D721Med (cell line): ENCODE measurements at places on chromosomes 7 and 10.
A peak's percentile ranks its signal among the peaks of the same experiment; 100 is the strongest.

GRCh38 chr10:17430647-17431355 is 23.6 kb downstream of the ST8SIA6 start:
- no peak for DNase-seq

GRCh38 chr10:131553581-131553980 is 242.1 kb upstream of the TCERG1L start:
- no peak for DNase-seq

DNA sequence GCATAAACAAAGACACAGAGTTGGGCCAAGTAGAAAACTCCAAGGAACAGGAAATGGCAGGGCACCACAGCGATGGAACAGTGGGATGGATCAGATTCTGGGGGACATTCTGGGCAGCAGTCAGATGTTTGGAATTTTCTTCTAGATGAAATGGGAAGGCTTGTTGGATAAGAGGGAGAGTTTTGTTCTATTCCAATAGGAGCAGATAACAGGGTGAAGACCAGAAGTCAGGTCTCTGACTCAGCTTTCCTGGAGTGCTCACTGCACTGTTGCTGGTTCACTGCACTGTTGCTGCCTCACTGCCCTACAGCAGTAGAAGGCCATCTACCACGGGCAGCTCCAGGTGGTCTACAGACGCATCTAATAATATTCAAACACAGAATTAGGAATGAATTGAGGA is 135.6 kb downstream of the ATE1 start:
- no peak for DNase-seq

- no peak for DNase-seq
These were observed 116.2 kb upstream of the LAMB4 start for GRCh38 chr7:108246227-108246837.

- no peak for DNase-seq
These were observed 28.1 kb upstream of the NPVF start for GRCh38 chr7:25256333-25256819.

DNA sequence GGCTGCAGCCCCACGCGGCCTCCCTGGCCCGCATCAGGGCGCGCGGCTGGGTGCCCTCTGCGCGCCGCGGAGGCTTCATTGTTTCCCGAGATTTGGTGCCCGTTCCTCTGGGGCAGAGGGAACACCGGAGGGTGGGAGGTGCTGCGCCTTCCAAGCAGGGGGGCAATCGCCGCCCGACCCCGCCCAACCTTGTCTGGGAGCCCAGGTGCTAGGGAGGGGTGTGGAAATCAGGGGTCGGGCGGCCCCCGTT is 1.0 kb upstream of the NRP1 start:
- peak; percentile 27 for DNase-seq

- no peak for DNase-seq
These were observed 85.1 kb downstream of the KLF6 start for GRCh38 chr10:3699916-3700315.

DNA sequence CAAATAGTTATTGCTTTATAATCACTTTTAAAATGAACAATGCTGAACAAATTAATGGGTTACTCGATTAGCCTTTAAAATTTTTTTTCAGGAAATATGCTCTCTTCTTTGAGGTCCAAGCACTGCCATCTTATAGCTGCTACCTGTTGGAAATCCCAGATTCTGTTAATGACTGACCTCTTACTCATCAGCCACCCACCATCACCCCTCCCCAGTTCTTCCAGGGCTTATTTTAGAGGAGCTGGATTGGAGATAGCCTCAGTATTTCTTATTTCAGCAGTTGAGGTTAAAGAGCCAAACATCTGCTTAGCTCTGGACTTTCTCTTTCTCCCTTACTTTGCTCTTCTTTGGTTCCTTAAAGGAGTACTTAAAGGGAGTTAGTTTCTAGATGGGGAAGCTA is 420.0 kb downstream of the EXOC4 start:
- DNase-seq, result no peak

- DNase-seq, result no peak
These were observed 30.4 kb downstream of the LYZL1 start for GRCh38 chr10:29319205-29319781.

- DNase-seq, result no peak
These were observed 30.0 kb upstream of the PRKAR1B start for GRCh38 chr7:756928-757560.

- DNase-seq, result no peak
These were observed 281.7 kb downstream of the AHR start for GRCh38 chr7:17580141-17580540.

DNA sequence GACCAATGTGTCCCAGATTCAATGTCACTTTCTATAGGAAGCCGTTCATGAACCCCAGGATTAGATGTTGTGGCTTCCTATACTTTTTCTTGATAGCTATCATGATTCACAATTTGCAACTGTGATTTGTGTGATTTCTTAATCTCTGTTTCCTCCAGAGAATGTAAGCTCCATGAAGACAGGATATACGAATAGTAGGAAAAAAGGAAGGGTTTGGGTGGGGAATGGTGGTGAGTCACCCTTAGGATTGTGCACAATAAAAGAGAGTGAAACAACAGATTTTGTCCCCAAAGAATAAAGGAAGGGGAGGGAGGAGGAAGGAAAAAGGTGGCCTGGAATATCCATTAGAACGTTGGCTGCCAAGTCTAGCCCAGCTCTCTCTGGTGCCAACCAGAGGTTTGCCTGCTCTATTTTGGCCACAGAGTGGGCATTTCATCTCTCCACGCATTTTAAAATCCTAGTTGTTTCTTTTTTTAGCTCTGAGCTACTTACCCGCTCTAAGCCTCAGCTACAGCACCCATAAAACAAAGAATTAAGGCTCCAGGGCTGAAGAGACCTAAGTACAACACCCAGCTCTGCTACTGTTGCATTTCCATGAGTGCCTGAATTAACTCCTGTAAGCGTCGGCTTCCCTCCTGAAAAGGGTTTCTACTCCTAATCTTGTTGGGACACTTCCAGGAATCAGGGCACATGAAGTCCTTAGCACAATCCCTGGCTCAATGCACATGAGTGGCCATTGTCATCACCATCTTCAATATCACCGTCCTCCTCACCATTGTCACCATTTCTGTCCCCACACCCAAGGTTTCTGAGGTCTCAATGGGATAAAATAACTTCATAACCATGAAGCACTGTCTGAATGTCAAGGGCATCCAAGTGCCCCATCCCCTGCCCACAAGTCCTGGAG is 3.5 kb downstream of the HK1 start:
- DNase-seq, result no peak

- DNase-seq, result no peak
These were observed 410.3 kb downstream of the TYW1 start for GRCh38 chr7:67406976-67407375.

DNA sequence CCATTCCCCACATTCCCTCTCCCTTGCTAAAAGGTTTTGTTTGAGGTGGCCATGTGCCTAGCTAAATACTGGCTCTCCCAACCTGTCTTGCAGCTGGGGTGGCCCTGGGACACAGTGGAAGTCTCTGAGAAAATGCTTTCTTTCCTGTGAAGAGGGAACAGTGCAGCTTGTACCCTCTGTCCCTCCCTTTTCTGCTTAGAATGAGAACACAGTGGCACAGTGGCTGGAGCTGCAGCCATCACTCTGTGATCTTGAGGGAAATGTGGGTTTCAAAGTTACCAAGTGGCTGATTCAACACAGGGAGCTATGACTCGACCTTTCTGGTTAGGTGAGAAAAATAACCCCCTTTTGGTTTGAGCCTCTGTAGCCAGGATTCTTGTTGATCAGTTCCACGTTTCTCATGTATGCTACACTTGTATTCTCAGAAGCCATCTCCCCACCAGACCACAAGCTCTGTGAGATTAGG is 62.7 kb upstream of the CARD11 start:
- no peak for DNase-seq

DNA sequence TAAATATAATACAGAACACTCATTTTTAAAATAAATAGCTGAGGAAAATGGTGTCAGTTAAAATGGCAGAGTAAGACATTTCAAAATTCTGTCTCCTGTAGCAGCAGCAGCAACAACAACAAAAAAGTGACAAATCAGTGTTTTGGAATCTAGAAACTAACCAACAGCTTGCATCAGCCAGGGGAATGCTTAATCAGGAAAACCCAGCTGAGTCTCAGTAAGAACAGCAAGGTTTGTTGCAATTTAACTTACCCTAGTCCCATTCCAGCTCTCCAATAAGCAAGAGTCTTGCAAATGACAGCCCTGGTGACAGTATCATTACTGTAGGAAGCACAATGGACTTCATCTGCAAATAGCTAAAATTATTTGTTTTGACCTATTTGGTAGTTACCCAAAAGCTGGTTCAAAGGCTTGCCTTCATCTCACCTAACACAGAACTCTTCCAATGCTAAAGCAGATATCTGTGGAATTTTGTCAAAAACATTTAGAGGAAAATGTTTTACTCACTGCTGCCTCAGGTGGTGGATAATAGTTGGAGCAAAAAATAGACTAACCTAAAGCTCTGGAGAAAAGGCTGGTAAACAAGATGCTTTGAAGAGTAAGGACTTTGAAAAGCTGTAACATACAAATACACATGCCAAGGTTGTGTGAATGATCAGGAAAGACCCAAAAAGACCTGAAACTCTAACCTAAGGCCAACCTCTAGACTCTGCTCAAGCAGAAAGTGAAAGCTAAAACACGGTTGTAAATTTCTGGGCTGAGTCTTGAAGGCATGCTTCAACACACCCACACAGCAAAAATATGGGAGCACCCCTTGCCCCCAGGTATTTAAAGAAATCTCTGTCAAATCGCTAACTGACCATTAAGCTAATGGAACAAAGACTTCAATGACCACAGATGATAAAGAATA is 9.9 kb upstream of the ARHGAP22 start:
- DNase-seq, result no peak

DNA sequence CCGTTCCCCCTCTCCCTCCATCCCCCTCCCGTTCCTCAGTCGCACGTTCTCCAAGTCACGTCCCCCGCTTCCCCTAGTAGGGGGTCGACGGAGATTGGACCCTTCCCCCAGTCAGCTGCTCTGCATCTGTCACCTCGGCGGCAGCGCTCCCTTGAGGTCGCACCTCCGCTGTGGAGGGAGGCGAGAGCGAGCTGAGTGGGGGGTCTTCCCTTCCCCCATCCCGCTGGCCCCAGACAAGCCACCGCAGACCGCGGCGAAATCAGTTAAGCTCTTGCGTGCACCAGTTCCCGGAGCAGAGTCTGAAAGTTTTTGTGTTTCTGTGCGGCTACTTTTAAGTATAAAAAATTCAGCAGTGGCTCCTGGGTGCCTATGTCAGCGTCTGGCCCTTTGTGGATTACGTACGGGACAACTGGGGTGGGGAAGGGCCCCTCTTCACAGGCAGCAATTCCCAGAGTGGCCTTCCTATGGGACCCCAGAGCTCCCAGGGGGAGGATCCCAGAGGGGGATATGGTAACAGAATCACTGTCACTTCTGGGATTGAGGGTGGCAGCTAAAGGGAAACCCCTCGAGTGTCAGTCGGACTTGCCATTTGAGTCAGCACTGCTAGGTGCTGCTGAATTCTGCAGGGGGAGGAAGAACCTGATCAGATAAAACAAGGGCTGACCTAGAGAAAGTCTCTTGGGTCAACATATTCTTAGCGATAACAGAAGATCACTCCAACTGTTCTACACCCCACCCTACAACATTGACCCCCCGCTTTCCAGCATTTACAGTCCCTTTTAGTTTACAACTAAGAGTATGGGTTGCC is 12.5 kb upstream of the DDIT4 start:
- peak; percentile 87 for DNase-seq

DNA sequence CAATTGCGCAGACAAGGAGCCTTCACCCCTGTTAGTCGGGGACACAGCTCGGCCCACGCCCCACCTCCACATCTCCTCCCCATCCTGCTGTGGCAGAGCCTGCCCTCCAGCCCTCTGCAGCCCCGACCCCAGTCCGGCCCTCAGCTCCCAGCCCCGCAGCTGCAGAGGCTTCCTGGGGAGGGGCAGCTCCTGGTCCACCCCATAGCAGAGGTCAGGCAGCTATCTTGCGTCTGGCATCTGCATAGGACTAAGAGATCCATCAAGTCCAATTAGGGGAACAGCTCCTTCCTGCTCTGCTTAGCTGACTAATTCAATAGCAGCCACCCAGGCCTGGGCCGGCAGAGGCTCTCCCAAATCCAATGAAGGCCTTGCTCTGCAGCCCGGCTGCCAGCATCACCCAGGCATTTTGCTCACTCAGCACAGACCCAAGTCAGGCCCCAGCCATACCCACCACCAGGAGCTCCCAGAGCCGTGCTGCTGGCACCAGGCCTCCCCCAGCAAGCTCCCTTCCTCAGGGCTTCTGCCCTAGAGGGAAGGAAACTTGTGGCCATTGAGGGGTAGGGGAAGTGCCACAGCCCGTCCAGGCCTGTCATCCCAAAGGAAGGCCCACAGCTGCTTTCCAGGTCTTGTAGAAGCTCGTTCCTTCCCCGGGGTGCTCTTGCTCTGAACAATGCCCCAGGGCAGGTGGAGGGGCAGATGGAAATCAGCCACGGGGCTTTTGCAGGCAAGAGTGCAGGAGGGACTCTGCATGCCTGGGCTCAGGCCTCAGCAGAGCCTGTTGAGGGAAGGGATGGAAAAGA is 106.2 kb upstream of the RET start:
- DNase-seq, result no peak

- no peak for DNase-seq
These were observed 139.8 kb downstream of the ARHGAP22 start for GRCh38 chr10:48464871-48465736.

GRCh38 chr7:110373416-110373815 is 717.5 kb upstream of the LRRN3 start:
- no peak for DNase-seq

GRCh38 chr10:48567346-48567745 is 37.5 kb downstream of the ARHGAP22 start:
- DNase-seq, result no peak

GRCh38 chr10:1475098-1475591 is 262.2 kb downstream of the ADARB2 start:
- DNase-seq, result no peak

GRCh38 chr10:49505589-49505988 is 33.3 kb downstream of the ERCC6 start:
- no peak for DNase-seq

DNA sequence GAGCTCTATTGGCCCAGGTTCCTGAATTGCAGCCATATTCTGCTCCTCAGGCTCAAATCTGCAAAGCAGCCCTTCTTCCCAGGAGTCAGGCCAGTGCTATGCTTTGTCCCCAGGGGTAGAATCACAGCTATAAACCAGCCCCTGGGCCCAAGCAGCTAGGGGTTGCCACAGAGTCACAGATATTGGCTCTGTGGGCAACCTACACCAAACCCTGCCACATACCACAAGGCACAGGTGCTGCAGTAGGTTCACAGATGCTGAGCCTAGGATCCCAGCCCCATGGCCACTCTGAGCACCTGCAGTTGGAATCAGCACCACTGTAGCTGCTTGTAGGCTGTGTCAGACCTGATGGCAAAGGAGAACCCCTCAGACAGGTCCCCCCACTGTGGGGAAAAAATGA is 43.1 kb upstream of the CAMK2B start:
- no peak for DNase-seq

GRCh38 chr10:96616961-96617360 is 30.1 kb upstream of the TM9SF3 start:
- no peak for DNase-seq

GRCh38 chr7:36129048-36129534 is 24.0 kb upstream of the EEPD1 start:
- DNase-seq, result no peak

DNA sequence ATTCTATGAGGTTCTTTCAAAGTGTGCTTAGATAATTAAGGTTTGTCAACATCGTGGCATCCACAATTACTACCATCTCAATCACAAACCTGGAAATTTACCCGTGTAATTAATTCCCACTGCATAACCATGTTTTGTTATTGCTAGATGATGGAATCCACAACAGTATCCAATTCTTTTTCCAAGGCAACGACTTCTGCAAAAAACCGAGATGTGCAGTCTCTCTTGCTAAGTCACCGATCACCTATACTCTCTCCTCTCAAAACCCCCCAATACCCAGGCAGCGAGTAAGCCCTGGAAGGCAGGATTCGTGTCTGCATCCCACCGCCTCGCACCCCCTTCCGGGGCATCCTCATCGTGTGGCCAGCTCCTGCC is 678 bp upstream of the EIF4H start:
- no peak for DNase-seq

GRCh38 chr10:16948361-16948760 is 131.1 kb upstream of the RSU1 start:
- no peak for DNase-seq
